MCF 10A (cell line): ENCODE measurements at places on chromosomes 13 and 19. TPM values are rescaled to one million over a fixed set of nuclear protein-coding genes. Genes with fewer than 3 reads are reported as not detected.
A peak's percentile ranks its signal among the peaks of the same experiment; 100 is the strongest.

GRCh38 chr13:94327318-94327717 is 152.2 kb downstream of the DCT start:
- DNase-seq = no peak

GRCh38 chr19:55119053-55119452 is 1.6 kb upstream of the PPP1R12C start:
- DNase-seq = no peak

PLPPR3 gene
- not detected in 2 replicates for total RNA-seq

GRCh38 chr13:79522583-79522982 is 41.6 kb downstream of the NDFIP2 start:
- peak; percentile 38 for DNase-seq
